ENCODE measurements at places on chromosomes 12 and 14. TPM values are rescaled to one million over a fixed set of nuclear protein-coding genes. Genes with fewer than 3 reads are reported as not detected.

The IL26 gene
- not detected for total RNA-seq

DNA sequence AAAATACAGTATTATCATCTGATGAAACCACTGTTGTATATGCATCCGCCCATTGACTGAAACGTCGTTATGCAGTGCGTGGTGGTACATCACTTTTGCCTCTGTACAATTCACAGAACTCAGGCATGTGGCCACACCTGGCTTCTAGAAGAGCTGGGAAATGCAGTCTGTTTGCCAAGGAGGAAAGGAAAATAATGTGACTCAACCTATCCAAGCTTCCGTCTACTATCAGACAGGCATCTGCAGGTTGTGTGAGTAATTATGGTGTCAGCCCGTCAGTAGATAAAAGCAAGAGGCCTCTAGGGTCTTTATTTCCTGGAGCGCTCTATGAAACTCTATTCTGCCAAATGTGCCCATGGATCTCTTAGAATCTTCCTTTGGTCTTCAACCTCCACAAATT is 111.6 kb downstream of the BBS10 start:
- peak; percentile 97 for DNase-seq

GRCh38 chr12:126480451-126480850 is 1415.2 kb downstream of the AACS start:
- no peak for DNase-seq

DNA sequence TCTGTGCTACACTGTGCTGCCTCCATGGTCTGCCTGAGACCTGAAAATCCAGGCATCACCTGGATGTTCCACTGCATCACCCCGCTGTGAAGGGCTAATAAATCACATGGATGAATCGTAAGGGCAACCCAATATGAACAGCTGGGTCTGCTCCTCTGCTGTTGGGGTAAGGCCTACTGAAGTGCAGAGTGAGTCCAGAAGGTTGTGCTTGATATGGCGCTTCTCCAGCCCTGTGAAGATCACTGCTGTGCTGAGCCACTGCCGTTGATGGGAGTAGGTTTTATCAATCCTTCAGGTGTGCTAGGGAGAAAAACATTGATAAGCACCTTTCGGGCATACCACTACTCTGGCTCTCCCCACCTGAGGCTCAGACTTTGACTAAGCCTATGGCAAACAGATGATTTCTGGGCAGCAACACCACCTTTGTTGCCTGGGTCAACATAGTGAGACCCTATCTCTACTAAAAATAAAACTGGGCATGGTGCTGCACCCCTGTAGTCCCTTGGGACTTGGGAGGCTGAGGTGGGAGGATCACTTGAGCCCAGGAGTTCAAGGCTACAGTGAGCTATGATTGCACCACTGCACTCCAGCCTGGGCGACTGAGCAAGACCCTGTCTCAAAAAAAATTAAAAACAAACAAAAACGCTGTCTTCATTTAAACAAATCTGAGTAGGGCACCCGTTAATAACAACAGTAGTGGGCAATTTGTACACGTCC is 1.7 kb downstream of the ACVRL1 start:
- DNase-seq = no peak

GRCh38 chr14:85686908-85687307 is 157.0 kb downstream of the FLRT2 start:
- DNase-seq = no peak

The OR4K1 gene
- total RNA-seq = not detected

The MFAP5 gene
- not detected for total RNA-seq

- DNase-seq = peak; percentile 54
These were observed 38.3 kb upstream of the LTA4H start for GRCh38 chr12:96073346-96074330.

GRCh38 chr12:30500532-30500931 is 195.1 kb downstream of the IPO8 start:
- DNase-seq = no peak

The SPTB gene
- total RNA-seq = 2.3 TPM

GRCh38 chr14:70268760-70269159 is 80.0 kb upstream of the SLC8A3 start:
- DNase-seq = no peak

DNA sequence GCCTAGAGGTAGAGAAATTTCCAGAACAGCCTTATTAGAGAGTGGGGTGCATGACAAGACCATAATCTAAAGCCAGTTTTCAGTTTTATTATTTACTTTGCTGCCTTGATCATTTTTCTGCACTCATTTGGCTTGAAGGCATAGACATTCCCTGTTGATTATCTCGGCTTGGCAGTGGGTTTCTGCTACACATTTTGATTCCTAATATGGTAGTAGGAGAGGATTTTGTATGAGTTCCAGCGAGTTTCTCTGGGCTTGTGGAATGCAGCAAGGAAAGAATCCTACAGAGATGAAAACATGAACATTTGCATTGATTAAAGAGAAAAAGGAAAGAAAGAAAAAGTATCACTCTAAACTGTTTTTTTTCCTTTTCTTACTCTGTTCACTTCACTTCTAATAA is 281.2 kb downstream of the PAWR start:
- peak; percentile 57 for DNase-seq

GRCh38 chr12:109467978-109468676 is 9.0 kb downstream of the KCTD10 start:
- no peak for DNase-seq

The GLRX5 gene
- total RNA-seq = 60.0 TPM

- no peak for DNase-seq
These were observed 7.8 kb upstream of the PLEKHG3 start for GRCh38 chr14:64696355-64696857.

DNA sequence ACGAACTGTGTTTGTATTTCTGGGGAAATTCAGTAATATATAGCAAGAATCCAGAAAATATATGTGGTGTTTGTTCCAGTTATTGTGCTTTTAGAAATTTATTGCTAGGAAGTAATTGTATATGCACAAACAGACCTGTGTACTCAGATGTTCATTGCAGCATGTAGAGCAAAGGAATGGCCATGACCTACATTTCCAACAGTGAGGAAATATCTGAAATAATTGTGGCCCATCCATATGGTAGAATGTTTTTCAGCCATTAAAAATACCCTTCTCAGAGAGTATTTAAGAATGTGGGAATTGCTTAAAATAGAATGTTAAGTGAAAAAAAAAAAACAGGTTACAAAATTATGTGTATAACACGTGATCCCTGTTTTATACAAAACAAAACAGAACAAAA is 77.3 kb downstream of the TMX1 start:
- DNase-seq = no peak

DNA sequence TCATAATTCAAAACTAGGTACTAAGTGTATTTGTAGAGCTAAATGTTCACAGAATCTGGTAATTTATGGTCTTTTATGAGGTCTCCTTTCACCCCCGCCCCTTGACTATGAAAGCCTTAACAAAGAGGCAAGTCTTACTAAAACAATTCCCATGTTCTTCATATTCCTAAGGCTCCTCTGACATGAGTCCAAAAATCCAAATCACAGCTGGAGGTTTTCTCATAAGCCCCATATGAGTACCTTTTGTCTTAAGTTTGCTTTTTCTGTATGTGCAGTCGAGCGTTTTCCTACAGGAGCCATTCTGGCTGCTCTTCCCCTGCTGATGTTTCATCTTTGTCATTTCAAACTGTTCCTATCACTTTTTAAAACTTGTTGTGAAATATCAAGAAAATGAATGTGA is 55.2 kb downstream of the SIX1 start:
- DNase-seq = no peak

DNA sequence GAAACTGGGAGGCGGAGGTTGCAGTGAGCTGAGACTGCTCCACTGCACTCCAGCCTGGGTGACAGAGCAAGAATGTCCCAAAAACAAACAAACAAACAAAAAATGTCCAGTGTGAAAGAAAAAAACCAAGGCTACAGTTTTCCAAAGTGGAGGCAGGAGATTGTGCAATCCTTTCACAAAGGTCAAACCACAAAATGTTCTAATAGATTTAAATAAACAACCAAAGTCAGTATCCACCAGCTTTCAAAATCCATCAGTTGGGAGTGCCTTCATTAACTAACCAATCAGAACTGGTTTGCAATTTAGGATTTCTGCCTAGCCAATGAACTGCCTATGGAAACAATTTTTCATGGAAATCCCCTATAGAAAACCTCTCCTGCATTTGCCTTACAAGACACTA is 52.3 kb upstream of the TRIM9 start:
- DNase-seq = peak; percentile 28

DNA sequence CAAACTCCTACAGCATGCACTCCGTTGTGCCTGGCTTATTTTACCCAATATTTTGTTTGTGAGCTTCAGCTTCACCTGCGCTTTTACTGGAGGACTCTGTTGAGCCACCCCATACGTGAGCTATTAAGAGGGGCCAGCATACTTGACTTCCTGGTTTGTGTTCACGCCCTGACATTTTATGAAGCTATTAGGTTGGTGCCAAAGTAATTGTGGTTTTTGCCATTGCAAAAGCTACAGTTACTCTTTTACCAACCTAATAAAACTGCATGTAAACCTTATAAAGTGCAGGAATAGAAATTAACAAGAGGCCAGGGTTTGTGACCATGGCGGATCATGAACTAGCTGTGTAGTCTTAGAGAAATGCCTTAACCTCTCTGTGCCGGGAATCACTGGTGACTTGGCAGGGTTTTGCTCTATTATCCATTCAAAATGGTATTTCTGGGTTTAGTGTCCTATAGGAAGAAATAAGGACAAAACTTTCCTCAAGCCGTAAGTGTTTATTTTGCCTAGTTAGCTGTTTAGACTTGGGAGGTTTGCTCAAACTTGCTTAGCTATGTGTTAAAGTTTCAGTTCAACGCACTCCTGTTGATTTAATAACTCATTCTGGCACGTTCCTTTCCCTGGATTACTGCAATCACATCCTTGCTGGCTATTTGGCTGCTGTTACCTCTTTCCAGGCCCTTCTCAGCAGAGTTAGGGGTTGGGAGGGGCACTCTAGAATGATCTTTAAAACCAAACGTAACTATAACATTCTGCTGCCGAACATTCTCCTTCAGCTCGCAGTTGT is 1027.6 kb downstream of the BCL11B start:
- no peak for DNase-seq

The GNPTAB gene
- 22.1 TPM for total RNA-seq

DNA sequence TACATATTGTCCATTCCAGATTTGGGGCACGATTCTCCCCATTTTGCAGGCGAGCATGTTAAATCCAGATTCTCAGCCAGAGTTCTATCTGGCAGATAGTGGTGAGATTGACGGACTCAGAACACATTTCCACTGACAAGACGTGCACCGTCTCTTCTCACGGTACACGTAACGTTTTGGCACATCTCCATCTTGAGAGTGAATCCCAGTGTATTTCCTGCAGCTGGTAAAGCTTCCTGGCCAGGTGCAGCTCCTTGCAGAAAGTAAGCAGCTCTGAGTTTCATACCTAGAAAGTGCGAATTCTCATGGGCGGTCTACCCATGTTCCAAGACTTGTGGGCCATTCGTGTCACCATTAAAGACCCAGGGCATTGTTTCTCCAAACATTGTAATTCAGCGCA is 102.6 kb downstream of the TSPAN9 start:
- no peak for DNase-seq

- no peak for DNase-seq
These were observed 85.6 kb downstream of the MAP1LC3B2 start for GRCh38 chr12:116644806-116645205.

The INHBE gene
- total RNA-seq = not detected

The RHEBL1 gene
- 5.0 TPM for total RNA-seq

GRCh38 chr12:48995086-48995879 is 3.9 kb downstream of the DDN start:
- DNase-seq = peak; percentile 87

DNA sequence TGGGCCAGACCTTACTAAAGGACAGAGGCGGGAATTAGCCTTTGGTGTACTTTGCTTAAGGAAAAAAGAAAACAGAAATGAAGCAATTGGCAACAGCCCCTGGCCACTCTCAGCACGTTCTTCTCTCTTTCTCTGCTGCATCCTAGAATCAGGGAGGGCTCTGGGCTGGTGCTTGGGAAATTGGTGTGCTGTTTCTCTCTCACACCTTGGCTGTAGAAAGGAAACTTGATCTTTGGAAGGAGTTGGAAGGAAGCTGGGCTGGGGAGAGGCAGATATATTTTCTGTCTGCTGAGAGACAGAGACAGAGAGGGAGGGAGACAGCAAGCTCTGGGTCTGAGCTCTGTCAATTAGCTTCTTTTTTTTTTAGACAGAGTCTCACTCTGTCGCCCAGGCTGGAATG is 27.4 kb downstream of the NOS1 start:
- DNase-seq = no peak

The PIK3C2G gene
- total RNA-seq = not detected

The KRT82 gene
- total RNA-seq = 0.29 TPM

DNA sequence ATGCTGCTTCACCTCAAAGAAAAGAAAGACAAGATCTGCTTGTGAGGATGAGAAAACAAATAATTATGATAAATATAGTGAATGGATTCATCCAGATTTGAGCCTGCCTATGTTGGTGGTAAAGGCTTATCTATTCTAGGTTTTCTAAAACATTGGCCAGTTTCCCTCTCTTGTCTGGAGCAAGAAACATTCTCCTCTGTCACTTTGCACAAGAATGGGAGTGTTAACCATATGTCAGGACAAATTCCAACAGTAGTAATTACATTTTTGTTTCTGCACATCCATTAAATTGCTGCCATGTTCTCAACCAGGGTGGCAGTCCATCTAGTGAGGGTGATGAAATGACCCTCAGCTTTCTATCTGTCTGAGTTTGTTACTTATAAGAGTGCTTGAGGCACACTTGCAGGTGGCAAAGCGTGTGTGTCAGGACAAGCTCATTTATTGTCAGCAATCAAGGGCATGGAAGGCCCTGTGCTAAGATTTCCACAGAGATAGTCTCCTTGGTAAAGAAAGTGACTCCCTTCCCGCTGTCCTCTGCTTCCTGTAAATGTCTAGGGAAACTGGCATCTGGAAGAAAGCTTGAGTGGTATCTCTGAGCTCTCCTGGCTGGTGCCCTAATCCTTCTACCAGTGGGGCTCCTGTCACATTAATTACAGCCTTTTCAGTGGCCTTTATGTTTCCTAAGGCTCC is 502.1 kb upstream of the FLRT2 start:
- no peak for DNase-seq
